ENCODE measurements at places on chromosomes 7 and 10. TPM values are rescaled to one million over a fixed set of nuclear protein-coding genes. Genes with fewer than 3 reads are reported as not detected.
A peak's percentile ranks its signal among the peaks of the same experiment; 100 is the strongest.

GRCh38 chr7:102890292-102890970 lies 22.4 kb upstream of the LRRC17 start:
- DNase-seq, result no peak

DNA sequence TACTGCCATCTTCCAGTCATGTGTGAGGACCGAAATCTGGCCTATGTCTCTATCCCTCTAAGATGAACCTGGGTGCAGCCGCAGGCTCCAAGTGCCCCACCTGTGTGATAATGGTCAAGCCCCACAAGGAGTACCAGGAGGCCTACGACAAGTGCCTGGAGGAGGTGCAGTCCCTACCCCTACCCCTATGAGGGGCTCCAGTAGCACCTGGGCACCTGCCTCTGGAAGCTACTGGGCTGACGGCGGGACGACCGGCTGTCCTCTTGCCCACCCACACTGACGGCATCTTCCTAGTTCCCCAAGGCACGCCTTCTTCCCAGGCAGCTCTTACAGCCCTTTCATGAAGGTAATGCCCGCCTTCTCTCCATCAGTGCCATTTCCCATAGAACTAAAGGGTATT lies 47.4 kb downstream of the HOXA1 start:
- DNase-seq, result no peak

- DNase-seq, result no peak
Observed at GRCh38 chr7:36707465-36707864, 16.8 kb downstream of the AOAH start.

OR2A5 gene
- total RNA-seq, result not detected

GRCh38 chr10:124316326-124316725 lies 102.4 kb downstream of the OAT start:
- no peak for DNase-seq

GRCh38 chr10:124459395-124459794 lies 2.2 kb upstream of the LHPP start:
- no peak for DNase-seq

DNA sequence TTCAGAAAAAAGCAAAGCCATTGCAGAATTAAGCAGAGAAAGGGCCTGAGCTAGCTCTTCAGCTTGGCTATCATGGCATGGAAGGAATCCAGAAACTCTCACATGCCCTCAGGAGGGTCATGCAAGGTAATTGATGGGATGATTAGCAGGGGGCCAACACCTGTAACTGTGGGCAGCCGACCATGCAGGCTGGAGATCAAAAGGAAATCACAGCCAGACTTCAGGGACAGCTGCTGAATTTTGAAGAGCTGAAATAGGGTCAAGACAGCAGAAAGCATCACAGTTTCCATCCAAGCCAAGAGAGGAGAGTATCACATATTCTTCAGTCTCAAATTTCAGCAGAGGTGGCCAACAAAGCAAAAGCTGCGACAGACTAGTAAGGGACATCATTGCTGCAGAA lies 239.6 kb upstream of the STEAP1 start:
- no peak for DNase-seq

- peak; percentile 83 for DNase-seq
Observed at GRCh38 chr10:84198206-84198915, 4.0 kb downstream of the CDHR1 start.

GPC2 gene
- 12.5 TPM for total RNA-seq

FRG2B gene
- total RNA-seq, result not detected

- no peak for DNase-seq
Observed at GRCh38 chr10:24784061-24784460, 60.4 kb upstream of the ARHGAP21 start.

GRCh38 chr7:146636581-146636980 lies 520.0 kb downstream of the CNTNAP2 start:
- no peak for DNase-seq

TECTB gene
- not detected for total RNA-seq

DNA sequence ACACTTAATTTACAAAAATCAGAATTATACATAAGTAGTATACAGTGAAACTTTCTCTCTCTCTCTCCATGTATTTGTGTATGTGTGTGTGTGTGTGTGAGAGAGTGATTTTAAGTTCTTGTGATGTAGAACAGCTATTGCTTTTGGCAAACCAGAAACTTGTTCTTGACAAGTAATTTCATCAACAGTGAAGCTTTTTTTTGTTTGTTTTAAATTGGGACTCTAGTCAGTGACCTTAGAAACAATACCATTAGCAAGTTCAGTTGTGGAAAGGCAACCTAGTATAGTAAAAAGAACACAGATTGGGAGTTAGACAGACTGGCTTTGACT lies 319.1 kb downstream of the PTEN start:
- no peak for DNase-seq

DNA sequence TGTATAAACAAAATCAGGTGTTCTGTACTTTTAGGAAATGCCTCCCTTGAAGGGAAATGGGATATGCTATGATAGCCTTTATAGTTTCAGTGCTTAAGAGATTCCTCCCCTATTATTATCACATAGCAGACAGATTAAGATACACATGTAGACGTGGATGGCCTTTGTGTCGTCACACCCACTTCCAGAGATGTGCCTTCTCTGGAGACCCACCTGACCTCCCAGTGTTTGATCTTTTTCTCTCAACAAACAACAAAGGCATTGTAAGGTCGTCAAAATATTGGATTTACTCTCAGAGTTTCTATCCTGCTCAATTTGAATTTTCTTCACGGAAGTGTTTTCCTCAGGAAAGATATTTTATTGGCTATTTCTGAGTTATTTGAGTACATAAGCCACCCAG lies 25.7 kb upstream of the C1GALT1 start:
- no peak for DNase-seq

CYP2C9 gene
- 19.8 TPM for total RNA-seq

- DNase-seq, result no peak
Observed at GRCh38 chr10:117537904-117538524, 4.5 kb upstream of the EMX2 start.

ACBD7 gene
- total RNA-seq, result not detected

Measured in transverse colon (tissue), 4 donors.